ENCODE measurements at places on chromosomes 6 and 20.
A peak's percentile ranks its signal among the peaks of the same experiment; 100 is the strongest.

- DNase-seq, result no peak
Measured at GRCh38 chr20:45230631-45231030, 9.5 kb downstream of the SEMG2 start.

DNA sequence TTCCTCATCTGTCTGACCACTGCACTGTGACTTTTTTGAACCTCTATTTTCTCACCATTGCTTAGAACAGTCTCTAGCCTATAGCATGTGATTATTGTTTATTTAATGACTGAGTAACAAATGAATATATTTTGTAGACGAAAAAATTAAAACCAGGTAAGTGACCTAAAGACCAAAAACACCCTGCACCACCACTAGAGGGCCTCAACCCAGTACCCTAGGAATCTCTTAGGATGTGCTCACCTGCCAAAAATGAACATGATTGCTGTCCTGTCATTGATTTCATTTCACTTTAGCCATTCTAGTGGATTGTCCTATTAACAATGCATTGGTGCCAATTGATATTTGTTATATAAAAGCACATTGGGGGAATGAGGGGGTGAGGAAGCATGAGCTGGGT is 199.1 kb downstream of the COL9A1 start:
- DNase-seq, result no peak

DNA sequence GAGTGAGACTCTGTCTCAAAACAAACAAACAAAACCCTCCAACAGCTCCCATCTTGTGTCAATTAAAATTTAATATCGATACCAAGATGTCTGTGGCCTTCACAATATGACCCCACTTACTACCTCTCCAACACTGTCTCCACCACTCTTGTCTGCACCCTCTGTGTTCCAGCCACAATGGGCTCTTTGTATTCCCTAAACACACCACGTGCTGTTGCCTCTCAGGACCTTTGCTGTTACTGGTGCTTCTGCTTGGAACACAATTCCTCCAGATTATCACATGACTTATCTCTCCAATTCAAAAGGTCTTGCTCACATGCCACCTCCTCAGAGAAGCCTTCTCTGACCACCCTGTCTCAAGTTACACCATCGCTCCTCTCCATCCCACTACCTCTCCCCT is 6.0 kb upstream of the HCK start:
- DNase-seq, result no peak

GRCh38 chr6:168225471-168225911 is 94.1 kb downstream of the DACT2 start:
- no peak for DNase-seq

GRCh38 chr6:157656437-157656997 is 166.5 kb upstream of the SNX9 start:
- no peak for DNase-seq

DNA sequence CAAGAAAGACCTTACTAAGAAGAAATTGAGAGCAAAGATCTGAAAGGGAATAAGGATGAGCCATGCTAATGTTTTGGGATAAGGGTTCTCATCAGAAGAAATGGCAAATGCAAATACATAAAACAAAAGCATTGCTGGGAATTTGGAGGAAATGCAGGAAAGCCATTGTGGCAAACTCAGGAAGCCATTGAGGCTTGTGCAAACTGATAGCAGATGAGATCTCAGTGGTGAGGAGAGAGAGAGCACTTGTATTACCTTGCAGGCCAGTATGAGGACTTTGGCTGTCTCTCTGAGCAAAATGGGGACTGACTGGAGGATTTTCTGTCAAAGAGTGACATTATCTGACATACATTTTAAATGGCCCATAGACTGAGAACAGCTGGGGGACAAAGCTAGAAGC is 103.0 kb downstream of the ADGRB3 start:
- no peak for DNase-seq

DNA sequence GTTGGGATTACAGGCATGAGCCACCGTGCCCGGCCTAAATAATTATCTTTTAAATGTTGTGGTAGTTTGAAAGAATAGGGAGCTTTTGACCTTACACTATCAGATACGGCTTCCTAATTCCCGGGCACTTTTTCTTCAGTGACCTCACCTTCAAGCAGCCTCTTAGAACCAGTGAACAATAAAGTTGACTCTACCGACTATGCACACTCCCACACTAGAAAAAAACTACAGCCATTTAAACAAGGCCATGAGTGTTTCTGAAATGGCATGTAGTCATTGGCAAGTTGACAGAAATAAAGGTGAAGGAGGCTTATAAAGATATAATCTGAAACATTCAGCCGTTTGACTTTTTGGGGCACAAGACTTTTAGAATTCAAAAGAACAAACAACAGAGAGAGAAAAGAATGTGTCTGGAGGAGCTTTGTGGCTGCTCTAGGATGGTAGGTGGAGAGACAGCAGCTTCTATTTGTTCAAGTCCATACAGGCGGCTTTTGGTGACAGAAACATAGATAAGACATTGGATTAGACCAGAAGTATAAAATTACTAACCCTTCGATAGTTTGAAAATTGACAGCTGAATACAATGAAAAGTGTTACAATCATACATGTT is 75.2 kb downstream of the GJA1 start:
- no peak for DNase-seq

GRCh38 chr20:63639093-63639975 is 12.4 kb upstream of the GMEB2 start:
- DNase-seq, result peak; percentile 69

DNA sequence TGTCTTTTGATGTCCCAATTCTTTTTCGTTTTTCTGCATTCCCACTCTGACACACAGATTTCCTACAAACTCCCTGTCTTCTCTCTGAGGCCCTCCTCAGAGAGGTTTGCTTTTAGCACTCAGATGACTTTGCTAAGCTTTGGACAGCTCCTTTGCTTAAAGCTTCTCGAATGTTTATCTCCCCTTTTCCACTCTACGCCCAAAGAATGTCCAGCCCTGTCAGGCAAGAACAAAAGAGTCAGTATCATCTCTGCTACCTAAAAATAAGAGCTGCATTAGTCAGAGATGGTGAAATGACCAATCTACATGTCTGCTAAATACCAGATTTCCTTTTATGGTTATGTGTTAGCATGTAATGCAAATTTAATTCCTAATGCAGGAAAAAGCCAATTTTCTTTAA is 56.8 kb downstream of the PREP start:
- no peak for DNase-seq

- DNase-seq, result no peak
Measured at GRCh38 chr6:22513667-22514066, 55.7 kb upstream of the HDGFL1 start.

DNA sequence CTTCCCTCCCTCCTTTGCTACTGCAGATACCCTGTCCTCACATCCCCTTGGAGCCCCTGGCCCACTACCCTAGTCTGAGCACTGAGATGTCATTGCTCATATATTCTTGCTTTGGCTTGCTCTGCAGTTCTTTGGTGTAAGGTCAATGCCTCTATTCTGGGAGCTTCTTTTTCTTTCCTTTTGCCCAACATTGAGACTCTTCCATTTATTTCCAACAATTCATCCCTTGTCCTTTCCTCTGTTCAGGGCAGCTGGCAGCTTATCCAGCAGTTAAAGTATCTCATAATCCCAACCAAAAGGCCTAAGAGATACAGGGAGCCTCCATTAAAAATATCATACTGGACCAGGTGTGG is 23.6 kb downstream of the L3MBTL1 start:
- DNase-seq, result no peak

GRCh38 chr6:34791701-34792604 is at the start of gene BLTP3A:
Gene BLTP3A (plus strand): TSS chr6:34792083. CDS start chr6:34792251, 168 bp downstream.
- peak; percentile 74 for DNase-seq

DNA sequence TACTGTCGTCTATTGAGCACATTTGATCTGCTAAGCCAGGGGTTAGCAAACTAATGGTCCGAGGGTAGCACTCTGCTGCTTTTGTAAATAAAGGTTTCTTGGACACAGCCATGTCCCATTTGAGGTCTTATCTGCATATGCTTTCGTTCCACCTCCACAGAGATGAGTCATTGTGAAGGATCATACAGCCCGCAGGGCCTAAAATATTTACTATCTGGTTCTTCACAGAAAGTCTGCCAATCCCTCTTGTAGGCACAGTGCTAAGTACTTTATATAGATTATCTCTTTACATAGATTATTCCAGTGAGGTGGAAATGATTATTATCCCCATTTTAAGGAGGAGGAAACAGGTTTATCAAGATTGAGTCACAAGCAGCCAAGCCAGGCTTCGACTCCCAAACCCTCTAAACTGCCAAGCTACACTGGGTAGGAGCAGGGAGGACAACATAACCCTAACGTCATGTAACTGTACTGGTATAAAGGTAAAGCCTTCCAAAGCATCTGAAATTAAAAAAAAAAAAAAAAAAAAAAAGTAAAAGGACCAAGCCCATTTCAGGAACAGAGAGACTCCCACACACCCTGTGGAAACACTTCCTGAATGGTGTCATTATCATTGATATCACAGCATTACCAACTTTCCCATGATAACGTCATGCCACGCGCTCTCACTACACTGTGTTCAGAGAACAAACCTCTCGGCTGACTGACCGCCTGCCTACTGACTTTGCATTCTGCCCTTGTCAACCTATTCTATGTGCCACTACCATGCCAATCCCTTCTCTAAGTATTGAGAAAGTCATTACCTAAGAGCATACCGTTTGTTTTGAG is 101.0 kb downstream of the KIF16B start:
- DNase-seq, result no peak

DNA sequence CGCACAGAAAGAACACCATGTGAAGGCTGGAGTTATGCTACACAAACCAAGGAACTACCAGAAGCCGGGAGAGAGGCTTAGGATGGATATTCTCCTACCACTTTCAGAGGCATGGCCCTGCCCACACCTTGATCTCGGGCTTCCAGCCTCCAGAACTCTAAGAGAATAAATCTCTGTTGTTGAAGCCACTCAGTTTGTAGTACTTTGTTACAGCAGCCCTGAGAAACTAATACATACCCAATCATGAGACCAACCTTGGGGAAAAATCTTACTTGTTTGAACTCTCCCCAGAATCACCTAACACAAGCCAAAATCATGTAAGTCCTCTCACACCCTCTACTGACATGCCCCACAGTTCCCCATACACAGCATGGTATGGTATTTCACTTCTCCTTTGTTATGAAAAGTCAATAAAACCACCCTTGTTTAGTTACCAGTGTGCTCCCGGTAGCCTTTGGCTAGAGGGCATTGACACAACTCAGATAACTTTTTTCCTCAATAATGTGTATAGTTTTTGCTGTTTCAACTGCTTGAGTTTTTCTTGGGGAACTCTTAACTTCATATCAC is 40.7 kb upstream of the SLC2A12 start:
- DNase-seq, result no peak

DNA sequence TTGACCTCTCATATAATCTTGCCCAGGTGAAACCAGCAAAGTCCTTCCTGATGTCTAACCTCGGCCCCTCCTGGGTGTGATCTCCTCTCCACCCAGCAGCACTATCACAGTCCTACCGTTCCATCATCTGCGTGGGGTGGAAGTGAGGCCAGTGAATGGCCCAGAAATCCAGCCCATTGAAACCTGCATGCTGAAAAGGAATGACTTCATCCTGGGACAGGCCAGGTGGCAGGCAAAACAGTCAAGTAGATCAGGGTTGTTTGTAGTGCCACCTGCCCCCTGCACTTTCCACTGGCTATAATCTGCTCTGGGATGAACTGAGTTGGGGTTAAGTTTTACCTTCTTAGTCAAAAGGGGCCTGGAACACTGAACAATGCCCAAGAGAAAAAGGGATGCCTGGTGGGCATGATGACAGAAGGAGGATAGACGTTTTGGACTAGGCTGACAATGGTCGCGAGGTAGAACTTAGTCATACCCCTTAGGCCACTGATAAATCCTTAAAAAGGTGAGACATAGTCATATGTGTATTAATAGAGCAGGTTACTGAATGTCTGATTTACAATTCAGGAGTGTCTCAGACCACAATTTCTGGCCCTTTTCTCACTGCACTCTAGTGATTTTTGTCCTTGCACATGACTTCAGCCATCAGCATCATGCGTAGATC is 8.1 kb upstream of the HSP90AB1 start:
- no peak for DNase-seq

DNA sequence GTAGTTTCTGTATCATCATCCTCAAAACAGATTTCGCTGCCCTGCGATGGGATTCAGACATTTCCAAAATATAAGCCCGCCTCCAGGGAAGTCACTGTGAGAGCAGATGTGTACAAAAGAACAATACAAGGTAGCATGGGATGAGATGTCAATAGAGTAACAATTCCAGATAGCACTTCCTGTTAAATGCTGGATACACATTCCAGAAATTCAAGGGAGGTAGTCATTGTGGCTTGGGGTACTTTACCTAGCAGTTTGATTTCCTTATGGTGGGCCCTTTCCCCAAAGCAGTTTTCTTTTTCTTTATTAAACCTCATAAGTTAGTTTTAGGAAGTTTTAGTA is 2.5 kb downstream of the RNF217 start:
- no peak for DNase-seq

- no peak for DNase-seq
Measured at GRCh38 chr6:99014061-99014460, 66.3 kb upstream of the FBXL4 start.

DNA sequence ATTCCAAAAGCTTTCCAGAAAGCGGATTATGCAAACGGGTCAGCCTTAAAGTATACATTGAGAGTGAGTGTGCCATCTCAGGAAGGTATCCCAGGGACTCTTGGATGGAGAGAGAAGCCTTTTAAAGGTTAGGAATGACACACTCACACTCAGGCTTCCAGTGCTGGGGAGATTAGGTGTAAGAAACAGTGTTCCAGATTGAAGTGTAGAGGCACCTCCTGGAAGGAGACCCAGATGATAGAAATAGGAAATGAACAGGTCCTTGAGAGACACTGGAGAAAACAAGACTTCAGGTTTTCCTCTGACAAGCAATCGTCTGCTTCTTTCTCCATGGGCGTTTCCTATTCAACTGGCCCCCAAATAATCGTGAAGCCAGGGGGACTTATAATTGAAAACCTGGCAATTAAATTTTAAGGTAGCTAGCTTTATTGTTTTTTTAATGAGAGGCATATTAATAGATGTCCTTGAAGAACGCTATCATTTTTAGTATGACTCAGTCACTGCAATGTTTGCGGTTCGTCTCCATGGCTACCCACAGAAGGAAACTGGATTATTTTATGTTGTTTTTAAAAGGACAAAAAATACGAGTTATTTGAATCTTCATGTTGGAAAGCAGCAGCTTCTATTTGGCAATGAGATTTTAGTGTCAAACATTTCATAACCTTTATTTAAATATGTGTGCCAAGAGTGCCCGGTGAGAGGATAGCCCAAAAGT is 85.3 kb downstream of the TRMT6 start:
- no peak for DNase-seq

DNA sequence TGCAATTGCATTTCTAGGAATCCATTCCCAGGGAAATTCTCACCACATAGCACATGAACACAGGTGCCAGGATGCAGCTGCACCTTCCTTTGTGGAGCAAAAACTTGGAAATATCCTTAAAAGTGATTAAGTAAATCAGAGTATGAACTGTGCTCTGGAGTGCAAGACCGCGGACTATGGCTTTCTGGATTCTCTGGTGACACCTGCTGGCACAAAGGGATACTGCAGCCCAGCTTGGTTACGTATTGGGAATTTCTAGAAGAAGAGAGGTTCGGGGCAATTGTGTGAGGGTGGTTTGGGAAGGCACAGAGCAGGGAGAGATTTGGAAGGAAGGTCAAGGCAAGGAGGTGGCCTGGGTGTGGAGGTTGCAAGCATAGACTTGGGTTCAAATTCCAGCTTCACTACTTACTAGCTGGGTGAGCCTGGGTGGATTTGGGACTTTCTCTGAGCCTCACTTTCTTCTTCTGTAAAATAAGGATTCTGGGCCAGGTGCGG is 15.9 kb upstream of the PEDS1 start:
- DNase-seq, result peak; percentile 68

Measured in activated CD4-positive, alpha-beta T cell treated with anti-CD3 and anti-CD28 coated beads for 4 hours (primary cell).